Endodermal cell (in vitro differentiated cells): ENCODE measurements at places on chromosomes 6 and 20. TPM values are rescaled to one million over a fixed set of nuclear protein-coding genes. Genes with fewer than 3 reads are reported as not detected.

- H3K4me3 ChIP-seq: no peak overlapping the region
- no peaks in the 10 kb centered on the region for H3K27me3 ChIP-seq
- H3K36me3 ChIP-seq: no peaks in the 10 kb centered on the region
- peak; percentile 46 for DNase-seq
- H3K4me1 ChIP-seq: peaks cover 23% of the 10 kb centered on the region
These were observed 24.8 kb upstream of the SYNDIG1 start for GRCh38 chr20:24444526-24445190.

The LIME1 gene
- total RNA-seq: 7.8 and 10.1 TPM in 2 replicates

DNA sequence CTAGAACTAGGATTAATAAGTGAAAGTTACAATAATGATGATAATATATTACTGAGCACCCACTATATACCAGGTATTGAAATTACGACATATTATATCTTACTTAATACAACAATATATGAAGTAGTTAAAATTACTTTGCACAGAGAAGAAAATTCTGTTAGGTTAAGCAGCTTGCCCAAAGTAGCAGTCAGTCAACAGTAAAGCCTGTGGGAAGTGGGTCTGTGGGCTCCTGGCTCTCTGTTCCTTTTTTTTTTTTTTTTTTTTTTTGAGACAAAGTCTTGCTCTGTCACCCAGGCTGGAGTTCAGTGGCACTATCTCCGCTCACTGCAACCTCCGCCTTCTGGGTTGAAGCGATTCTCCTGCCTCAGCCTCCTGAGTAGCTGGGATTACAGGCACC is 4.8 kb upstream of the GTF2H4 start:
- H3K27ac ChIP-seq: no peak overlapping the region
- H3K4me1 ChIP-seq: no peaks in the 10 kb centered on the region
- H3K4me3 ChIP-seq: no peak overlapping the region

The GPLD1 gene
- total RNA-seq: 4.7 to 7.9 TPM (median 7.5 TPM) in 3 replicates
